Natural killer cell treated with Interleukin-12 subunit alpha and Interleukin-12 subunit beta and Interleukin-15 and Interleukin-18, amount 100 ng/mL, for 72 hours (primary cell): ENCODE measurements at places on chromosomes 7 and 10. TPM values are rescaled to one million over a fixed set of nuclear protein-coding genes. Genes with fewer than 3 reads are reported as not detected.

Gene DLX6
- not detected for total RNA-seq

Gene TAS2R38
- total RNA-seq = not detected

Gene PPIF
- total RNA-seq = 266 TPM

Gene PRKG1
- total RNA-seq = 0.10 TPM

Gene LRRC72
- not detected for total RNA-seq

DNA sequence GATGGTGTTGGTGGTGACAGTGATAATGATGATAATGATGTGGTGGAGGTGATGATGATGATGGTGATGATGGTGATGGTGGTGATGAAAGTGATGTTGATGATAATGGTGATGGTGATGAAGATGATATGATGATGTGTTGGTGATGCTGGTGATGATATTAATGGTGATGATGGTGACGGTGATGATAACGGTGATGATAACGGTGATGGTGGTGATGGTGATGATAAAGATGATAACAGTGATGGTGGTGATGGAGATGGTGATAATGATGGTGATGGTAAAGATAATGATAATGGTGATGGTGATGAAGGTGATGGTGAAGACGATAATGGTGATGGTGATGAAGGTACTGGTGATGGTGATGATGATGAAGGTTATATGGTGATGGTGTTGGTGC is 76.6 kb downstream of the UNCX start:
- no peaks in the 10 kb centered on the region for H3K4me1 ChIP-seq
- no peak overlapping the region for H3K4me3 ChIP-seq
- H3K27me3 ChIP-seq = peaks cover 8% of the 10 kb centered on the region
- no peak for DNase-seq
- H3K36me3 ChIP-seq = no peaks in the 10 kb centered on the region

GRCh38 chr7:133253519-133253875 is 619 bp downstream of the EXOC4 start:
- peak overlapping the region; percentile 96 for H3K4me3 ChIP-seq
- H3K36me3 ChIP-seq = peaks cover 6% of the 10 kb centered on the region
- H3K4me1 ChIP-seq = peaks cover 30% of the 10 kb centered on the region
- H3K27ac ChIP-seq = peak overlapping the region; percentile 94

- H3K4me1 ChIP-seq = no peaks in the 10 kb centered on the region
- H3K27me3 ChIP-seq = no peaks in the 10 kb centered on the region
- no peak overlapping the region for H3K27ac ChIP-seq
- DNase-seq = no peak
- no peak overlapping the region for H3K4me3 ChIP-seq
- H3K36me3 ChIP-seq = no peaks in the 10 kb centered on the region
Measured at GRCh38 chr10:60434418-60435046, 44.9 kb upstream of the ANK3 start.

DNA sequence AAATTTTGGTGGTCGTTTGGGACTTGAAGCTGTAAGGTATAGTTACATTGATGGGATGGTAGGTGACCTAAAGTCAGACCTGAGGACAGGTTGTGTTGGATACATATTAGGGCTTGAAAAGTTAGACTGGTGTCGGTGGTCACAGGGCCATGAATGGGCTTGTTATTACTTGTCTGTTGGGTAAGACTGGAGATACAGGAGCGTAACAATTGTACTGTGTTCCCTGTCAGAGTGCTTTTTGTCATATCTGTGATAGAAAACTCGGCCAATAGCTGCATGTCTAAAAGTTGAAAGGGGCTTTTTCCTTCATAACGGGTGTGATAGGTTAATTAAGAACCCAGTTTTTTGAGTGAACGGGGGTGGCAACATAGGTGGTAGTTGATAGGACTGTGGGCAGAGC is 13.5 kb upstream of the CHST3 start:
- no peak overlapping the region for H3K27ac ChIP-seq
- no peak overlapping the region for H3K4me3 ChIP-seq
- no peaks in the 10 kb centered on the region for H3K4me1 ChIP-seq
- H3K27me3 ChIP-seq = peaks cover 5% of the 10 kb centered on the region
- peaks cover 34% of the 10 kb centered on the region for H3K36me3 ChIP-seq

DNA sequence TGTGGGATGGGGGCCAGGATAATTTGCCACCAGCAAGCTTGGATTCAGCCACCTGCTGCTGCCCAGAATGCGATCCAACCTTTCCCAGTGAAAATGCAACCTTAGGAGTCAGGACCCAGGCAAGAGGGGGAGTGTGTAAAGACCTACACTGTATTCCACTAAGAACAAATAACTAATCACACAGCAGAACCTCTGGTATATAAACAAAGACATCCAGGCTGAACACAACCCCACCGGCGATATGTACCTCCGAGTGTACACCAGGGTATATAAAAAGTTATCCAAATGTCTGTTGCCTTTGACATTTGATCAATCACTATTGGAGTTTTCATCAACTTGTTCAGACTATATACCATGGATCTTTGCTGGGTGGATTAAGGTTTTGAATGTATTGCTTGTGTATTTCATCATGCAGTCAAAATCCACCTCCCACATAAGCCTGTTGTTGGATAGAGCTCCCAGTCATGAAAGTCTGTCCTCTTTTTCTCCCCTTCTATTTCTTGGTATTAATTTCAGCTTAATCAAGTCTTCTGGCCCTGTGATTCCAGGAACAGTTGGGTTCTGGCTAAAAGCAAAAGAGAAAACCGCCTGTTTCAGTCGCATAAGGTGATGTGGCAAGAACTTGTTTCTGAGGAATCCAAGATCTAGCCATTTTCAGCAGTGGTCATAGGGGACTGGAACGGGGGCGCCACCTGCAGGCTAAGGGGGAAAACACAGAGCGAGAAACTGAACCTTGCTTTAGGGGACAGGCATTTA is 290.7 kb downstream of the CCDC3 start:
- DNase-seq = peak; percentile 85
- peak overlapping the region; percentile 61 for H3K4me3 ChIP-seq
- H3K27ac ChIP-seq = peak overlapping the region; percentile 75
- no peaks in the 10 kb centered on the region for H3K27me3 ChIP-seq

- H3K36me3 ChIP-seq = no peaks in the 10 kb centered on the region
- no peak overlapping the region for H3K4me3 ChIP-seq
- H3K27ac ChIP-seq = no peak overlapping the region
- DNase-seq = no peak
- H3K27me3 ChIP-seq = peaks cover 16% of the 10 kb centered on the region
Measured at GRCh38 chr7:3533040-3533439, 232.0 kb downstream of the SDK1 start.

DNA sequence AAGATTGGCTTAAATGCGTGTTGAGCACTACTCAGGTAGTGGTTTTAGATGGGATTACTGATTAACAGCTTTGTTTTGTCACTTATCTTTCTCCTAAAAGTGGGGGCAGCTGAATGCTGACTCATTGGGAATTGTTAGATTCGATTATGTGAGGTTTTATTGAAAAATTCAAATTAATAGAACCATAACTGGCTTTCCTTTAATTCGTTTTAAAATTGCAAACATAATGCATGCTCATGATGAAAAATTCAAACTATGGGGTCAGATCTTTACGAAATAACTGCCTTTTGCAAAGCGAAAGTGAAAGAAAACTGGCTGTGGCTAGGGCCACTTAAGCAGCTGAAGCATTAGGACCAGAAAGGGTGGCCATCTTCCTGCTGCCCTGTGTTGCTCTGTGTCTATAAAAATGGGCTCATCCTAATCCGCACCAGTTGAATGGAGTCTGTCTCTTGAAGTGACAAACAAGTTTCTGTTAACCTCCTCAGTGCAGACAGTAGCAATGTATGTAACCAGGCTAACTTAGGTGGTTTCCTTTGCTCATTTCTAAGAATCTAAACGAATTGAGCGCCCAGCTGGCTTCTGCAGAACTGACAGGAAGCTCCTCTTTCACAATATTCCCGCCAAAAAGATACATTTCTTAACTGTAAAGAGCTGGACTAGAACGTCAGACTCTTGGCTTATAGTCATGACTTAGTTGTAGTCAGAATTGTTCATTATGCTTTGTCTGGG is 27.8 kb downstream of the DENND10 start:
- peaks cover 38% of the 10 kb centered on the region for H3K36me3 ChIP-seq
- DNase-seq = peak; percentile 83

DNA sequence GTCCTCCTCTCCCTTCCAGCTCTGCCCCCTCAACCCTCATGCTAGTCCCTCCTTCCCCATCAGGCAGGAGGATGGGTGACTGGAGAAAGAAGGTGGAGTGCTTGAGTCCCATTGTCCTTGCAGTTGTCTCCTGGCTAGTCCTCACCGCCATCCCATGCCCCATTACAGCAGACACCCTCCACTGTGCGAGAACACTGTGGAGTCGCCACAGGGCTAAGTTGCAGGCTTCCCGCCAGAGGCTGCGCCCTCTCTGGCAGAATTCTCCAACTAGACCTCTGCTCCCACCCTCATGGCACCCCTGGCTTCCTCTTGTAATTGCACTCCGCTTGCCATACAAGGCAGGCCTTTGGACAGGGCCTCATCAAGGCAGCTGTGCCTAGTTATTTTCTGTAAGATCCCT is 3.1 kb downstream of the GIMAP2 start:
- peak overlapping the region; percentile 100 for H3K4me3 ChIP-seq
- peaks cover 49% of the 10 kb centered on the region for H3K36me3 ChIP-seq
- no peak for DNase-seq
- H3K27ac ChIP-seq = peak overlapping the region; percentile 100

DNA sequence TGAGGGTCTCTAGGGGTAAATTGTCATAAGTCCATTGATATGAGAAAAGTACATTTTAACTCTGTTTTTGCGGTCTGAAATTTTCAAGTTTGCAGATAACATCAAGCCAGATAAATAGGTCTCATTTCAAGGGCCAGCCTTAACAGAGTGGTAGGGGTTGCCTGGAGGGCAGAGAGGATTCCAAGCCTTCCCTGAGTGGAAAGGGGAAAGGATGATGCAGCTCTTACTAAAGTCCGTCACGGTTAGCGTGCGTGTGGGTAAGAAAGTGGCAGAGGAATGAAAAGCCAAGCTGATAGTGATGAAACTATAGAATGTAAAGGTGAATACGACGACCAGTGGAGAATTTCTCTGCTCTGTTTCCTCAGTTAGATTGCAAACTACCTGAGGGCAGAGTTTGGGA is 71.6 kb downstream of the ADRA2A start:
- no peaks in the 10 kb centered on the region for H3K36me3 ChIP-seq
- no peaks in the 10 kb centered on the region for H3K4me1 ChIP-seq
- H3K27me3 ChIP-seq = peaks cover 17% of the 10 kb centered on the region
- H3K4me3 ChIP-seq = no peak overlapping the region

GRCh38 chr10:129392855-129393254 is 74.2 kb upstream of the MGMT start:
- peaks cover 6% of the 10 kb centered on the region for H3K27me3 ChIP-seq
- H3K4me3 ChIP-seq = no peak overlapping the region
- no peak for DNase-seq
- no peak overlapping the region for H3K27ac ChIP-seq
- no peaks in the 10 kb centered on the region for H3K4me1 ChIP-seq
- H3K36me3 ChIP-seq = no peaks in the 10 kb centered on the region

GRCh38 chr10:18377898-18378297 is 237.7 kb downstream of the CACNB2 start:
- H3K36me3 ChIP-seq = no peaks in the 10 kb centered on the region
- DNase-seq = no peak
- H3K4me1 ChIP-seq = no peaks in the 10 kb centered on the region
- H3K4me3 ChIP-seq = no peak overlapping the region
- H3K27ac ChIP-seq = no peak overlapping the region
- H3K27me3 ChIP-seq = no peaks in the 10 kb centered on the region

GRCh38 chr7:37770838-37771237 is 77.6 kb upstream of the NME8 start:
- peaks cover 8% of the 10 kb centered on the region for H3K36me3 ChIP-seq
- no peak overlapping the region for H3K27ac ChIP-seq
- DNase-seq = no peak
- H3K4me3 ChIP-seq = no peak overlapping the region

DNA sequence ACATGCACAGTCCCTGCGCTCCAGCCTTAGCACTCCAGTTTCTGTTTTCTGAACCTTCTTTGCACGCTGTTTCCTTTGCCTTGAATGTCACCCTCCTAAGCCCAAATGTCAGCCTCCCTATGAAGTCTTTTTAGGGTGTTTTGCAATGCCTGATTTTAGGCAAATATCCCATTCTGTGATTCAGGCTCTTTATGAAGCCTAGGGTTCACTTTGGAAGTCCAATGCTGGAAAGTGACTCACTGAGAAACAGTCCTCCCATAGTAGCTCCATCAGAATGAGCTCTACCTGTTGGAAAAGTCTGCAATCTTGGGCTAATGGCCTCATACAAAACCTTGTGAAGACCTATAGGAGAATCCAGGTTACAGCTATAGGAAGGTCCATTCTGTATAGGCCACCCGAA is 5.3 kb downstream of the LAMB4 start:
- no peak overlapping the region for H3K4me3 ChIP-seq
- H3K27me3 ChIP-seq = no peaks in the 10 kb centered on the region
- DNase-seq = no peak

- H3K27me3 ChIP-seq = peaks cover 44% of the 10 kb centered on the region
- H3K4me3 ChIP-seq = no peak overlapping the region
- no peak for DNase-seq
- H3K27ac ChIP-seq = no peak overlapping the region
Measured at GRCh38 chr7:87105401-87105800, 45.9 kb upstream of the ELAPOR2 start.

- H3K36me3 ChIP-seq = no peaks in the 10 kb centered on the region
- peaks cover 71% of the 10 kb centered on the region for H3K27me3 ChIP-seq
- no peak overlapping the region for H3K4me3 ChIP-seq
- no peak overlapping the region for H3K27ac ChIP-seq
- DNase-seq = no peak
Measured at GRCh38 chr10:113127261-113127900, 177.3 kb downstream of the TCF7L2 start.

DNA sequence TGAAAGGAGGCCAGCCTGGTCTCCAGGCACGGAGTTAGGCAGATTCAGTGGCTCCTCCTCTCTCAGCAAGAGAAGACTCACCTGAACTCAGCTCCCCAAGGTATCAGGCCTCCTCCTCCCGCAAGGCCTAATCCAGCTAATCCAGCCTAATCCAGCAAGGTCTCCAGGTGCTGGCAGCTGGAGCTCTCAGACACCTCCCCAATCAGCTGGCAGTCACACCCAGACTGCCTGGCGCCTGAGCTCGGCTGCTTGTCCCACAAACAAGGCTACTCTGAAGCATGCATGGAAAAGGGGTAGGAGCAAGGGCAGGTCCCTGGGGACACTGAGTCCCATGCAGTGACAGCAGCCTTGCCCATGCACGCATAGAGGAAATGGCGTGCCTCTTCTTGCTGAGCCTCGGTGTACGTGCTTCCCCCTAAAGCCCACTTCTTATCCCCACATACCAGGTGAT is 3.3 kb upstream of the OPN4 start:
- H3K4me3 ChIP-seq = no peak overlapping the region
- no peak overlapping the region for H3K27ac ChIP-seq

GRCh38 chr10:31143331-31143935 is 111.8 kb upstream of the ZNF438 start:
- no peak overlapping the region for H3K4me3 ChIP-seq
- H3K27ac ChIP-seq = no peak overlapping the region
- H3K36me3 ChIP-seq = no peaks in the 10 kb centered on the region
- H3K27me3 ChIP-seq = no peaks in the 10 kb centered on the region
- no peak for DNase-seq
- no peaks in the 10 kb centered on the region for H3K4me1 ChIP-seq

DNA sequence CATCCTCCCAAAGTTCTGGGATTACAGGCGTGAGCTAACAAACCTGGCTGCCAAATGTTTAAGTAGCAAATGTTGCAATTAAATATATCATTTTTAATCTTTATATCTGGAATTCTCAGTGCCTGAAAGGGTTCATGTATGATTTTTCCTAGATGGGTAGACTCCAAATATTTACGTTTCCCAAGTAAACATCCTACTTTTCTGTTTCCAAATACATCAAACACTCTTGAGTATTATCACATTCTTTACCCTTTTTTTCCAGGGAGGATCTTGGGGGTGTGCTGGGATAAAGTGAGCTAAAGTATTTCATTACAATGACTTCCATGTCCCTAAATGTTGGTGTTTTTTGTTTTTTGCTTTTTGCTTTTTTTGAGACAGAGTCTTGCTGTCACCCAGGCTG is 32.9 kb upstream of the CYTH3 start:
- no peak overlapping the region for H3K4me3 ChIP-seq
- H3K36me3 ChIP-seq = no peaks in the 10 kb centered on the region
- DNase-seq = no peak
